Activated CD4-positive, alpha-beta memory T cell treated with anti-CD3 and anti-CD28 coated beads for 36 hours (primary cell): ENCODE measurements at places on chromosomes 4 and X.

DNA sequence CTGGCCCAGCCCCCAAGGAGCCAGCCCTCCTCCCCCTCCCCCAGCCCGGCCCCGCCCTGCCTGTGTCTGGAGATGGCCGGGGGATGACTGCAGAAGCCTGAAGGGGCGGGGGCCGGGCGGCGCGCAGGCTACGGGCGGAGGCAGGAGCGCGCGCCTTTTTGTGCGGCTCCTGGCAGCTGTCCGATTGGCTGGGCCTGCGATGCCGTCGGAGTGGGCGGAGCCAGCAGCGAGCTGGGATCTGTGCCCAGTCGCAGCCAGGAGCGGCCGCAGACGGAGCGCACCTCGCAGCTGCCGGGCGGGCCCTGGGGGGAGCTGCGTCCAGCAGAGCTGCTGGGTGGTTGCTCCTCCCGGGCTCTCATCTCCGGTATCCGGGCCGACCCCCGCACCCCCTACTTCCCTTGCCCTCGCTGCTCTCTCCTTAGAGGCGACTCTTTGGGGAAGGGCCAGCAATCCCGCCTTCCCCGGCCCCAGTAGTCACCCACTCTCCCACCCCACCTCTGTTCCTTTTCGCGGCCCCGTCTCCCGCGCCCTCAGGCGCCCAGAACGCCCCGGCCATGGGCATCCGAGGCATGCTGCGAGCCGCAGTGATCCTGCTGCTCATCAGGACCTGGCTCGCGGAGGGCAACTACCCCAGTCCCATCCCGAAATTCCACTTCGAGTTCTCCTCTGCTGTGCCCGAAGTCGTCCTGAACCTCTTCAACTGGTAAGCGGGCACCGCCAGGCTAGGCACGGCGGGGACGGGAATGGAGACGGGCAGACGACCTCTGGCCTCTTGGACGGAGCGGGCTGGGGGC, at the start of gene GABRQ:
GABRQ (plus strand) TSS at position 247 of the 794 bp plus-strand sequence; CDS start at position 555, 308 bp downstream.
- DNase-seq = peak; percentile 17

- peak; percentile 13 for DNase-seq
These were observed 74.8 kb upstream of the PASD1 start for GRCh38 chrX:151488677-151489076.

GRCh38 chr4:83281307-83281706, 3.3 kb downstream of the COQ2 start:
- DNase-seq = no peak

GRCh38 chr4:73770917-73771316, 30.5 kb downstream of the CXCL8 start:
- no peak for DNase-seq

DNA sequence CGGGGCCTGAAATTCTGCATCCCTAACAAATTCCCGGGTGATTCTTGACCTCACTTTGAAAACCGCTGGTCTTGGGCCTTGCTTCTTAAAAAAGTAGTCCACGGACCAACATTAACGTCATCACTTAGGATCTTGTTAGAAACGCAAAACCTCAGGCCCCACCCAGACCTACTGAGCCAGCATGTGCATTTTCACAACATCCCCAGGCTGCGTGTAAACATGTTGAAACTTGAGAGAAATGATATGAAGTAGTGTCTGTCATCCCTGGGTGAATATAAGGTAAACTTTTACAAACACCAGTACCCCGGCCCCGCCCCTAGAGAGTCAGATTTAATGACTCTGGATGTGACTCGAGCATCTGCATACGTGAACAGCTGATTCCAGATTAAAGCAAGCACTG, 33.7 kb downstream of the SORBS2 start:
- no peak for DNase-seq

DNA sequence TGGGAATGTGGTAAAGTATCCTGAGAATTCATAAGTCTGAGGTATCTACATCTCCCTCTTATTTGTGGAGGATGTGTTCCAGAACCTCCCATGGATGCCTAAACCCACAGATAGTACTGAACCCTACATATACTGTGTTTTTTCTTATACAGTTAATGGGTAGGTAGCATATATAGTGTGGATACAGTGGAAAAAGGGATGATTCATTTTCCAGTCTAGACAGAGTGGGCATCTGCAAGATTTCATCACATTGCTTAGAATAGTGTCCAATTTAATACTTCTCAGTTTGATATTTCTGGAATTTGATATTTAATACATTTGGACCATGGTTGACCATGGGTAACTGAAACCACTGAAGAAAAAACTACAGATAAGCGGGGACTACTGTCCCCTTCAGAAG, 155.0 kb upstream of the ANKRD50 start:
- no peak for DNase-seq

DNA sequence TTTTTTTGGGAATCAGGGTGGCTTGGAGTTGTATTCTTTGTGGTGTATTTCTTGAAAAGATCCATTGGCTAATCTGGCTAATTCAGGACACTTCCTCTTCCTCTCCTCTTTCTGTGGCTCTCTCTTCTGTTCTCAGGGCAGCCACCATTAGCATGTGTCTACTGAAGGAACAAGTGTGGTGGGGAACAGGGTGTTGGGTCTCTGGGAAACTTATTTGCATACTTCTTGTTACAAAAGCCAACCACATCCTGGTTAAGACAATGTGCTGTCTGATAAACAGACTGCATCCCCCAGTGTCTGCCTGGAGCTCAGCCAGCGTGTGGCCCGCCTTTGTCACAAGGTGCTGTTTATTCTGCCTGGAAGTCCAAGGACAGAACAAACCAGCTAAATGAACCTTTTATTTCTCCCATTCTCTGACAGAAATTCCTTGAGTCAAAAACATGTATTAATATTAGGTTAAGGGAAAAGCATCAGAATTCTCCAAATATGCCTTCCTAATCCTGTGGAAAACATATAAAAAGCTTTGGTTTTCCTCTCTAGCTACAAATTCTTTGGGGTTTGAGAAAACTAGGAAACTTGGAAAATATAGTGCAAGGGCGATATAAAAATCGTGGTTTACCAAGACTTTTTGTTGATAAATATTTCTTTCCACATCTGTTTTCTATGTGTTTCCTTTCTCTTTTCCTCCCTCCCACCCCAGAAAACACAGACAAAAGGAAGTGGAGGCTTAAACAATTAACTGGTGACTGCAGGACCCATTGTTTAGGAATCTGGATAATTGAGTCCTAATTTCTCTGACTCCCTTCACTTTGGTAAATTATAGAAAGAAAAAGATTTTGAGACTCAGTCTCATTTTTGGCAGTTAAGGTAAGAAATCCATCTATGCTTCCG, 203.6 kb downstream of the SPRY1 start:
- DNase-seq = peak; percentile 38
